ENCODE measurements at places on chromosomes 11 and 22.

DNA sequence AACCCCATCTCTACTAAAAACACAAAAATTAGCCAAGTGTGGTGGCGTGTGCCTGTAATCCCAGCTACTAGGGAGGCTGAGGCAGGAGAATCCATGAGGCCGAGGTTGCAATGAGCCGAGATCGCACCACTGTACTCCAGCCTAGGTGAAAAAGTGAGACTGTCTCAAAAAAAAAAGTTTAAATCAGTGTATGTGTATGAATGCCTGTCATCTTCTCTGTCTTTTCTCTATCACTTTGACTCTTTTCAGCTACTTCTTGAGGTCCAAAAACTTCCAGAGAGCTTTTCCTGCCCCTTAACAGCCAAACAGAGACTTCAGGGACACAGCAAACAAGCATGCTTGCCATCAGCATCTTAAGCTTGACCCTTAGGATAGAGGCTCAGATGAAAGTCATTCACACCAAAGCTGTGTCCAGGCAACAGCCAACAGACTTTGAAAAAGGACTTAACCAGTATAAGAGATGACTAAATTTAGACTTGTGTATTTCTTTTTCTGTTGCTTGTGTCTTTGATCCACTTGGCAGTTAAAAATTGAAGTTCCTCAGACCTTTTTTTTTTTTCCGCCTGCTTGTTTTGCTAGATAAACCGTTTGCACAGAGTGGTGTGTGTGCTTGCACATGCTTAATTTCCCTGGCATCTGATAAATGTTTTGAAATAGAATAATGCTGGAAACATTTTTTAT, 151.9 kb downstream of the DBX1 start:
- DNase-seq, result no peak

GRCh38 chr11:848380-848931, 5.8 kb downstream of the TSPAN4 start:
- no peak for DNase-seq

DNA sequence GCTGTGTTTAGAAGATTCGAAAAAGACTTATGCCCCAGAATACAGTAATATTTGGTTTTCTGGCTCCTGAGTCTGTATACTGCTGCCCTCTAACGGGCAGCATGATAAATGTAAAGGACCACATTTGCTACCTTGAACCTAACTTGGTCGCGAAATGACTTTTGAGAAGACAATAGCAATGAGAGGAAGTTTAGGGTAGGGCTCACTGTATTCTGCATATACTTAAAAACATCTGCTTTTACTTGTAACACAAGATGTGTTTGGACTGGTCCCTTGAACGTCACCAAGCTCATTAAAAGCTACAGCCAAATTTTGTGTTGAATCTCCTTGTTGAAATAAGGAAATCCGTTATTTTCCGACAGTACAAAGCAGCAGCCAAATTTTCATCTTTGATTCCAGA, 309.1 kb downstream of the SWAP70 start:
- DNase-seq, result peak; percentile 24

GRCh38 chr22:46739094-46739870, 1.2 kb upstream of the CERK start:
- DNase-seq, result no peak

- no peak for DNase-seq
Observed at GRCh38 chr11:27916541-27917100, 191.3 kb downstream of the KIF18A start.

- DNase-seq, result no peak
Observed at GRCh38 chr11:130209128-130209932, 49.7 kb downstream of the ST14 start.

DNA sequence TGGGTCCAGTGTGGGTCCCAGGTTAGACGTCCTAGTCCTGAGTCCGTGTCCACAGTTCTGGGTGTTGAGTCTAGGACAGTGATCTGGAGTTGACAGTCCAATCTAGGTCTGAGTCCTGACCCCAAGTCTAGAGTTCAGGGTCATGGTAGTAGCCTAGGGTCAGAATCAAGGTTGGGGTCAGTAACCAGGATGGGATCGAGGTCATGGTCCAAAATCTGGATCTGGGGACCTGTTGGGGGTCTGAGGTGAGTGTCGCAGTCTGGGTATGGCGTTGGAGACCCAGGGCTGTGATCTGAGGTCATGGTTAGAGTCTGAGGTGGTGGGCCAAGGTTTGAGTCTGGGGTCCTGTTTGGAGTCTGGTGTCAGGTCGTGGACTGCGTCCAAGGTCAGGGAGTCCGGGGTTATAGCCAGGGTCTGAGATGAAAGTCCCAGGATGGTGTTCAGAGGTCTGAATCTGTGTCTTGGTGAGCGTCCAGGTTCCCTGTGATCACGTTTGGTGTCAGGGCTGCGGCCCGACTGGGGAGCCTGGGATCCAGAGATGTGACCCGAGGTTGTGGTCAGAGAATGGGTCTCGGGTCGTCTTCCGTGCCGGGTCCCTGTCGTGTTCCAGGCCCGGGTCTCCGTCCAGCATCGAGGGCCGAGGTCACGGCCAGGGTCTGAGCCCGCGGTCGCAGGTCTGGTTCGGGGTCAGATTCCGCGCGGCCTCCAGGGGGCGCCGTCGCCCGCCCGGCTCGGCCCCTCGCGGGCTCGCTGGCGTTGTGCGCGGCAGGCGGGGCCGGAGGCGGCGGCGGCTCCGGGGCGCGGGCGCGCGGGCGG, 432 bp upstream of the GRK2 start:
- no peak for DNase-seq

GRCh38 chr11:134030853-134031252, 38.0 kb upstream of the JAM3 start:
- DNase-seq, result no peak

DNA sequence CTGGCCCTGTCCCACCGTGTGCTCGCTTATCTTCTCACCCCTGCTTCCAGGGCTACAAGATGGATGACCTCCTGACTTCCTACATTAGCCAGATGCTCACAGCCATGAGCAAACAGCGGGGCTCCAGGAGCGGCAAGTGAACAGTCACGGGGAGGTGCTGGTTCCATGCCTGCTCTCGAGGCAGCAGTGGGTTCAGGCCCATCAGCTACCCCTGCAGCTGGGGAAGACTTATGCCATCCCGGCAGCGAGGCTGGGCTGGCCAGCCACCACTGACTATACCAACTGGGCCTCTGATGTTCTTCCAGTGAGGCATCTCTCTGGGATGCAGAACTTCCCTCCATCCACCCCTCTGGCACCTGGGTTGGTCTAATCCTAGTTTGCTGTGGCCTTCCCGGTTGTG, 86.5 kb downstream of the MYO7A start:
- DNase-seq, result no peak

- no peak for DNase-seq
Observed at GRCh38 chr22:45036154-45036553, 26.3 kb upstream of the PHF21B start.

DNA sequence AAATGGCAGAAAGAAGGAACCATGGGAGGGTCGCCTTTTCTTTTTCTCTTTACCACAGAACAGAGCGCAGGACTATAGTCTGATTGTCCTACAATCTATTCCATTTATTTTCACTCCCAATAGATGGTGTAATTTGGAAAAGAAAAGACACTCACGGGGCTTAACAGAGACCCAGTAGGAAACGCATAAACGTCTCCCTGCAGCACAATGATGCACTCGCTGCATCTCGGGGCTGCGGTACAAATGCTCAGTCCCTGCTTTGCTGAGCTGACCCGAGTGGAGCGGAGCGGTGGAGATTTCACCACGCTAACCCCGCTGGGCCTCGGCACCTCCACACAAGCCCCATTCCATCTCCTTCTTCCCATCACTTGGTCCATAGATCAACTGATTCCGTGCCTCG, 1.5 kb downstream of the FEZ1 start:
- no peak for DNase-seq

DNA sequence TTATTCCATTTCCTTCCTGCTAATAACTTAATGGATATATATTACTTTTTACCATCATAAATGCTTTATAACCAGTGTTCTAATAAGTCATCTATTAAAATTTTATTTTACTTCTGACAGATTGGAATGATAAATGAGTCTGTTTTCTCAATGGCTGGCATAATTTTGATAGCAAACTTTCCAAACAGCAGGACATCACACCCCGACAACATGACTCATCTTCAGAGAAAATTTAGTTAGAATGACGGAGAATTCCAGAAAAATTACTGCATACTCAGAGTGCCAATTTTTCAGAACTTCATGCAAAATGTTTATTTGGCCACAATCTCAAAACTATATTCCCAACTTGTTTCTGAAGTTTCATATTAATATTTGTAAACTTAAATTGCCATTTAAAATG, 174.4 kb downstream of the SWAP70 start:
- DNase-seq, result no peak

DNA sequence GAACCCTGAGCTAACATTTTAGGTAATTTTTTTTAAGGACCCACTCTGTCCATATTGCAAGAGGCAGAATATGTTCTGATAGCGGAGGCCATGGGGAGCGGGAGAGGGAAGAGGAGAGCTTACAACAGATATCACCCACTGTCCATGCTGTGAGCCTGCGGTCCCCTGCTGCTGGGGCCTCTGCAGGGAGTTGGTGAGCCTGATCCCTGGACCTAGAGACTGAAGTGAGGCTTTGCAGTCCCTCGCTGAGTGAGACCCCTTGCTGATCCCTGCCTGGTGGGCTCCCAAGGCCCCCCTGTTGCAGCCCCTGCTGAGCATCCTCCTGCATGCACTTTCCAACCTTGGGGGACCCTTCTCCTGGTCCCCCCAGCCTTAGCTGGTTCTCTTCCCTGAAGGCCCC, 12.5 kb downstream of the MIF start:
- no peak for DNase-seq

- no peak for DNase-seq
Observed at GRCh38 chr11:11400635-11401232, 47.7 kb upstream of the CSNK2A3 start.

GRCh38 chr11:13772223-13773046, 104.0 kb downstream of the FAR1 start:
- DNase-seq, result peak; percentile 69

DNA sequence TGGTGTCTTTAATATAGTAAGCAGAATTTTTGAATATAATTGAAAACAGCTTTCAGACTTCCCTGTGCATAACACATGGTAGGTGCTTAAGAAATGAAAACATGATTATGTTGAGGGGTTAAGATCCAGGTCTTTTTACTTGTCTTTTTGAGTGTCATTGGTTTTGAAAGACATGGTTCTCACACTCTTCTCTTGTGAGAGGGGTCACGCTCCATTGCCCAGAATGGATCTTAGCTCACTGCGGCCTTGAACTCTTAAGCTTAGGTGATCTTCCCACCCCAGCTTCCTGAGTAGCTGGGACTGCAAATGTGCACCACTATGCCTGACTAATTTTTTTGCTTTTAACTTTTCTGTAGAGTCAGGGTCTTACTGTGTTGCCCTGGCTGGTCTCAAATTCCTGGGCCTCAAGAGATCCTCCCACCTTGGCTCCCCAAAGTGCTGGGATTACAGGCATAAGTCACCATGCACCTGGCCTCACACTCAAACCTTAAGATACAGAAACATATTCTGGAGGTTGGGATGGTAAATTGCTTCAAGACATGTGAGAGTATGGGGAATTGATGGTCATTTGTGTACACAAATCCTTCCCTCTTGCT, 1.4 kb downstream of the SPCS2 start:
- DNase-seq, result no peak

DNA sequence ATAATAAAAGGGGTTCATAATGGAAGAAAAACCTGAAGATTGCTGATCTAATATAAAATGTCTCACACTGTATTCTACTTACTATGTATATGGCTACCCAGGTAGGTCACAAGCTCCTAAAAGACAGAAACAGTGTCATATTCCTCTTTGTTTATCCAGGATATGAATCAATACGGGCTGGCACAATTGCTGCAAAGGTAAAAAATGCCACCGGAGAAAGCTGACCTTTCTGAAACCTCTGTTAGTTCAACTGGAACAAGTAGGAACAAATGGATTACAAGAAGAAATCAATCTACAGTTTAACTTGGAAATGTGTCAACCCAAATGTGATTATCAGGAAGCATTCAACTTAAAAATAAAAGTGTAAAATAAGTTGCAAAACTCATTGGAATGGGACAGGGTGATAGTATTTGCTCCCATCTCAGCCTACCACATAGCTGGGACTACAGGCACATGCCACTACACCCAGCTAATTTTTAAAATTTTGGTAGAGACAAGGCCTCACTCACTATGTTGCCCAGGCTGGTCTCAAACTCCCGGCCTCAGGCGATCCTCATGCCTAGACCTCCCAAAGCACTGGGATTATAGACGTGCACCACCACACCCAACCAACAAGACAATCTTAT, 27.6 kb downstream of the SLC35F2 start:
- DNase-seq, result no peak

DNA sequence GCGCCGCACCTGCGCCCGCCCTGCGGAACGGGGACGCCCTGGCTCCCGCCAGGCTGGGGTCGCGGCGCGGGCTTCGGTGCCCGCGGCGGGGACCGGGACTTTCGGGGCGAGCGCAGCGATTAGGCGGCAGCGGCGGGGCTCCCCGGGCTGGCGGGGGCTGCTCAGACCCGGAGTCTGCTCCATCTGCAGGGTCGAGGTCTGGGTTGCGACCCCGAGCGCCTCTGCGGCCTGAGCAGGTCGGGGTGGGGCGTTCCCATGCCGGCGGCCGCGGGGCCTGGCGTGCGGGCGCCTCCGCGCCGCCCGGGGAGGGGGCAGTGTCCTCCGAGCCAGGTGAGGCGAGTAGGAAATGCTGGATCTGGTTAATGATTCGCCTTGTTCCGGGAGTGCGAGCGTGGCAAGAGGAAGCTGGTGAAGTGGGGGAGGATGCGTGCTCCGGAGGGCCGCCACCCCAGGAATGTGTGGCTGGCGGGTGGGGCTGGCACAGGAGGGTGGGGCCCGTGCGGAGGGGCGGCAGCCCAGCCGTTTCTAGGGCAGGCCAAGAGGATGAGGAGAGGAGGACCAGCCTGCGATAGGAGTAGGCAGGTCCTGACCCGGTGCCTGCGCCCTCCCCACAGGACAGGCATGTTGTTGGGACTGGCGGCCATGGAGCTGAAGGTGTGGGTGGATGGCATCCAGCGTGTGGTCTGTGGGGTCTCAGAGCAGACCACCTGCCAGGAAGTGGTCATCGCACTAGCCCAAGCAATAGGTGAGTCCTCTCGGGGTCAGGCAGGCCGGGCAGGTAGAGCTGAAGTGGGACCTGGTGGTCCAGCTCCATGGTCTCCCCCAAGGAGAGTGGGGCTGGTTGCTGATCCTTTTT, 606 bp downstream of the RASSF7 start:
- no peak for DNase-seq

GRCh38 chr22:45454275-45454674, 40.8 kb downstream of the RIBC2 start:
- DNase-seq, result no peak

- DNase-seq, result no peak
Observed at GRCh38 chr11:118295815-118296454, 8.6 kb upstream of the CD3E start.

DNA sequence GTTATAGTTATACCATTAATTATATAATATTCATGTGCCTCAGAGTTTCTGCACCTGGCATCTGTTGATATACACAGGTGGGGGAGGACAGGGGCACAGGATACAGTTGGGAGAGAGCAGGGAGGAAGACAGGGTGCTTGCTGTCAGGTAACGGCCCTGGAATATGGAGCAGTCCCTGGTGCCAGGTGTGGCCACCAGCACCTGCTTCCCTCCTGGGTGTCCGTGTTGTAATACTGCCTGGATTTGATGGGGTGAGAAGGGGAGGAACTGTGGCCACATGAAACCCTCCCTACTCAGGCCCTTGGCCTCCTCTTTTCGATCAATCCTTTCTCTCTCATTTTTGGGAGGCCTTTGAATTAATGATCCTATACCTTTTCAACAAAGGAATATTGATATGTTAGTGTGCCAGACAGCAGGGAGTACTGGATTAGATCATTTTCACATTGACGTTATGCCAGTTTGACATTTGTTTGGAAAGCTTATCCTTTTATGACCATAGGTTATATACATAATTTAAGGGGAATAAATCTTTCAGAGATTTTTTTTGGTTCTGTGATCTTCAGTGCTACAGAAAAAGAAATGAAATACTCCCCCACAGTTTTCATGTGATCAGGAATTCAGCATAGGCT, 88.6 kb downstream of the TEAD1 start:
- no peak for DNase-seq

Data from right renal cortex interstitium (tissue), 3 donors.